ENCODE measurements at places on chromosomes 1 and 21.

GRCh38 chr1:181425566-181425965 lies 57.8 kb upstream of the CACNA1E start:
- no peak for DNase-seq

DNA sequence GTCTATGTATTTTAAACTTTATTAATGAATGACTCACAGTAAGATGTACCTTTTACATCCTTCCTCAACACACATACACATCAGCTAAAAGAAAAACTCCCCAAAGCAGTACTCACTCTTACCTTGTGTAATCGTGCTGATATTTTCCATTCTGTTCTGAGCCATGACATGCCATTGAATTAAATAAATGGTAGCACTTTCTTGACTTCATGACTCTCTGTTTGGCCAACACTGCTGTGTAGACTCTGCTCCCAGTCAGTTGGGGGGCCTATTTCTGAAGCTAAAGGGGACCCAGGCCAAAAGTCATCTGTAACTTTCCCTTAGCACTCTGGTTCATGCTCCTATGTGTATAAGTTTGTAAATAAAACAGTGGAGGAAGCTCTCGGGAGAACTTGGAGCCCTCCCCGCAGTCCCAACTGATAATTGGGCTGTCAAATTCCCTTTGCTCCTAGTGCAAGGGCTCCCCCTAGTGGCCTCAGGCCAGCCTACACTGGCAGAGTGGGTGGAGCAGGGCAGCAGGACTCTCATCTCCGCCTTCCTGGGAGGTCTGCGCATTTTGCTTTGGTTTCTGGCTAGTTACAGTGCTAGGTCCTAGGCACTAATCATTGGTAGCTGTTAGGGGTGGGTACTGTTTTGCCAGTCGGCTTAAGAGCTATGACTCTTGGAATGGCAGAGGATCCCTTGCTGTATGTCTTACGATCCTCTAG lies 1.7 kb upstream of the FYB2 start:
- peak; percentile 79 for DNase-seq

- DNase-seq = no peak
Observed at GRCh38 chr21:35057428-35057827, 8.3 kb upstream of the RUNX1 start.

DNA sequence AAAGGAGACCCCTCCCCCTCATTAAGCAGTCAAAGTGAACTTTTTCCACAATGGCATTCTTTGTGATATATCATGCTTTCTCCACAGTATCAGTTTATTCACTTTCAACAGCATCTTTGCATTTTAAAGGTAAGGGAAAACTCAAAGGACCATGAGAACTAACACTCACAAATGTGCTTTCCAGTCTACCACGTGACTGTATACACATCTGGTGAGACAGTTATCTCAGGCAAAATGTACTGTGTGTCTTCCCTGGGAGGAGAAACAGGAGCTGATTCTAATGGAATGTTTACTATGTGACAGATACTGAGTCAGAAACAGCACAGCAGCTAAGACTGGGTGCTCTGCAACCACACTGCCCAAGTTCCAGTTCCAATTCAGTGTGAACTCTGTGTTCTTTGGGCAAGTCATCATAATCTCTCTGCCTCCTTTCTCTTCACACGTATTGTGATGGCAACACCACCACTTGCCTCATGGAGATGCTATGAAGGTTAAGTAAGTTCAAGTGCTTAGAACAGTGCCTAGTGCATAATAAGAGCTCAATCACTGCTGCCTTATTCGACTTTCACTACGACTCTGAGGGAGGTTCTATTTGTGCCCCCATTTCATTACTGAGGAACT lies 79.0 kb downstream of the SLC45A1 start:
- peak; percentile 99 for DNase-seq

- no peak for DNase-seq
Observed at GRCh38 chr1:25698252-25698651, 81.7 kb downstream of the MAN1C1 start.

GRCh38 chr21:43204638-43205037 lies 35.8 kb downstream of the CRYAA start:
- no peak for DNase-seq

DNA sequence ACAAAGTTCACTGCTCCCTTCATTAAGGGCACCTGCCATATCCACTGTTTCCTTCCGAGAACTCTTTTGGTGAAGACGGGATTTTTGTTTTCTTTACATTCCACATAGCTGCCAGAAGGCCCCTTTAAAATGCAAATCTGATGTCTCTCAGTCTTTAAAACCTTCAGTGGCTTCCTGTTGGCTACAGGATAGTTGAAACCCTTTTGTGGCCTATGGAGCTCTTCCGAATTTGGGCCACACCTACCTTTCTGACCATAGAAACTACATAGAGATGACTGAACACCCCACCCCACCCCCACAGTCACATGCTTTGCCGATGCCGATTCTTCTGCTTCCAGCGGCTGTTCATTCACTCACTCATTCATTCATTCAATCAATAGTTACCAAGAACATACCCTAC lies 502.6 kb downstream of the KIF26B start:
- DNase-seq = no peak

DNA sequence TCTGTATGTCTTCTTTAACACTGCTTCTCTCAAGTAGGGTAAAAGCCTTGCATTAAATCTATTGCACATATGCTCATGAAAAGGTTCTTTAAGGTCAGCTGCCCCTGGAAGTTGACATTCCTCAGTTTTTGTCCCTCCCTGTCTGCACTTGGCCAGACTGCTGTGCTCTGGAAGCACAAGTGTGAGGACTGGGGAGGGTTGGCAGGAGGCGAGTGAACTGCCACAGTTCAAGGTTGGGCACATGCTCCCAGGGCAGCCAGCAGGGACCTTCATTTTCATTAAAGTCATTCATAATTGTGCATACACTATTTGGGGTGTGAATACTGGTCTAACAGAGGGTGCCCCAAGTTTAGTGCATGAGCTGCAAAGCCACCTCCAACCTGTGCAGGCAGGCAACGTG lies 10.9 kb upstream of the THEM5 start:
- DNase-seq = no peak

- DNase-seq = no peak
Observed at GRCh38 chr21:30306884-30307283, 13.2 kb downstream of the KRTAP26-1 start.

DNA sequence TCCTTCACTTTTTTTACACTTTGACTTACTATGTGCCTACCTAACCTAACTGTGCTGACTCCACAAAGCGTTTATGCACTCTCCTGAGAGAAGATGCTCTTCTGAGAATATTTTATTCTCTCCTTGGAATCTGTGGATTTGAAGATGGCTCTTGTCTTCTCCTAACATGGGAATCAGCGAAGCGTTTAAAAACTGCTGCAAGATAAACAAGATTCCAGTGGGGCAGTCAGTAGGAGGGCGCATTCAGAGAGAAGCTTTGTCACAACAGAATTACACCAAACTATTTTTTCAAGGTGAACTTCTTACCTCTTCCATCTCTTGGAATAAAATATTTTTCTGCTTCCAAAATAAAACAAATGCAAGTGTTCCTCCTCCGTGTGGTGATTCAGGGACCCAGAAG lies 113.1 kb downstream of the FOXD2 start:
- no peak for DNase-seq

DNA sequence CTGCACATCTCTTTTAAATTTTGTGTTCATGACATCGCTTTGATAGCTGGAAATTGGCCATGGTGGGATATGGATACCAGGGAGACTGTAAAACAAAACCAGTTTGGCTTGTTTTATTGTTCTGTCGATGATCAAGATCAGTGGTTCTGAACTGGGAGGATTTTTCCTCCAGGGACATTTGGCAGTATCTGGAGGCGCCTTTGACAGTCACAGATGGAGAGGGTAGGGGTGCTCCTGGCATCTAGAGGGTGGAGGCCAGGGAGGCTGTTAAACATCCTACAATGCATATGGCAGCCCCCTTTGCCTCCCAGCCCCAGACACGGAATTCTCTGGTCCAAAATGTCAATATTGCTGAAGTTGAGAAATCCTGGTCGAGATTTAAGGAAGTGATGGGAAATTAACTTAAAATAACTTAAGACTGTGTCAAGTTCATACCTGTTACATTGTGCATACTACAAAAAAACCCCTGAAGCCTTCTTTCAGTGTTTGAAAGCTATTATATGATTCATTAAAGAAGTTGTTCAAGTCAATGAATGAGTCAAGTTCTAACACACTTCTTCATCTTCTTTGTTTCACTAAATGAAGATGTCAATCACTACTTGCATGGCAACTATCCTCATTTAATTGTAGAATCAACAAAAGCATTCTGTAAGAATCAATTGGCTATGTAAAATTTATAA lies 150.9 kb downstream of the KCNJ6 start:
- no peak for DNase-seq

- DNase-seq = no peak
Observed at GRCh38 chr1:218495931-218496330, 150.8 kb downstream of the TGFB2 start.

DNA sequence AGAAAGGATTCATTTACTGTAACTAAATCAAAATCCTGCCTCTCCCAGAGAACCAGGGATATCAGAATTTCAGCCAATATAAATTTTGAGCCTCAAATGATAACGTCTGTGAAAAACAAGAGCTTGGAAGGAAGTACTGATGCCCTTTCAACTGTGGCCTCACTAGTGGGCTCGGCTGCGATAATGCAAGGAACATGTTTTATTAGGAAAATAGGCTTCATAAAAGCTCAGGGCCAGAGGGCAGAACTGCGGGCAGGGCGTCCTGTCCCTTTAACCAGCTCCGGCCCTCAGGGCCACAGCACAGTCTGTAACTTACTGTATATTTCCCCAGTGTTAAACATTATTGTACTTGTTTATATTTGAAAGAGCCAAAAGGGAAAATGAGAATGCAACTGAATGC lies 122.0 kb downstream of the PEX14 start:
- no peak for DNase-seq

GRCh38 chr1:15062479-15063099 lies 91.0 kb upstream of the TMEM51 start:
- no peak for DNase-seq

DNA sequence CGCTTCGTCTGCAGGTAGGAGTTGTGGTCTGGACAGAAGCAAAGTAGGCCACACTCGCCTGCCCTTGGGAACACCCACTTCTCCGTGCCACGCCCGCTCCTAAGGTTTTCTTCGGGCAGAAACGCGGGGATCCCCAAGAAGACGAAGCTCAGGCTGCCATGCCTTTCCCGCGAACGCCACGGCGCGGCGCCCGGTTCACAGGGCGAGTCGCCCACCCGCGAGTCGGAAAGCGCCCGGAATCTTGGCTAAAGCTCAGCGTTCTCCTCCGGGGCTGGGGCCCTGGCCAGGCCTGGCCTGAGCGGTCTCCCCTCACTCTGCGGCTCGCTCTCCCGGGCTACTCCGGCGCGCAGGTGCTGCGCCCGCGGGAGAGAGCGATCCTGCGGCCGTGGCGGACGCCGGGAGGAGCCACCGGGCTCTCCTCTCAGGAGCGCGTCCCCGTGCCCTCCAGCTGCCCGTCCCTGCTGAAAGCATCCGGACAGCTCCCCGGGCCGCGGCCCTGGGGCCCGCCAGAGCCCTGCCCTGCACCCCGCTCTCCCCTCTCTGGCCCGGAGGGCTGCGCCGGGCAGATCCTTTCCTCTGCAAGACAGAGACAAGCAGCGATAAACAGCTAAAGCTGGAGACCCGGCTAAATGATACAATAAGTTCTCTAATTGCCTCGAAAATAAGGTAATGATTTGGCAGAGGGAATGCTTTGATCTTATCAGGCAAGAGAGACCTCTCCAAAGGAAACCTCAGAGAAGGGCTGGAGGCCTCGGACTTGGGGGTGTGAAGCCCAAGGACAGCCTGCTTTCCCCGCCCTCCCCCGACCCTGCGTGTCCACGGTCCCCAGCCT lies 6.7 kb upstream of the WNT2B start:
- peak; percentile 54 for DNase-seq

GRCh38 chr1:153387785-153388184 lies 3.1 kb downstream of the S100A8 start:
- no peak for DNase-seq

GRCh38 chr1:109784551-109785252 lies 21.0 kb upstream of the EPS8L3 start:
- no peak for DNase-seq

DNA sequence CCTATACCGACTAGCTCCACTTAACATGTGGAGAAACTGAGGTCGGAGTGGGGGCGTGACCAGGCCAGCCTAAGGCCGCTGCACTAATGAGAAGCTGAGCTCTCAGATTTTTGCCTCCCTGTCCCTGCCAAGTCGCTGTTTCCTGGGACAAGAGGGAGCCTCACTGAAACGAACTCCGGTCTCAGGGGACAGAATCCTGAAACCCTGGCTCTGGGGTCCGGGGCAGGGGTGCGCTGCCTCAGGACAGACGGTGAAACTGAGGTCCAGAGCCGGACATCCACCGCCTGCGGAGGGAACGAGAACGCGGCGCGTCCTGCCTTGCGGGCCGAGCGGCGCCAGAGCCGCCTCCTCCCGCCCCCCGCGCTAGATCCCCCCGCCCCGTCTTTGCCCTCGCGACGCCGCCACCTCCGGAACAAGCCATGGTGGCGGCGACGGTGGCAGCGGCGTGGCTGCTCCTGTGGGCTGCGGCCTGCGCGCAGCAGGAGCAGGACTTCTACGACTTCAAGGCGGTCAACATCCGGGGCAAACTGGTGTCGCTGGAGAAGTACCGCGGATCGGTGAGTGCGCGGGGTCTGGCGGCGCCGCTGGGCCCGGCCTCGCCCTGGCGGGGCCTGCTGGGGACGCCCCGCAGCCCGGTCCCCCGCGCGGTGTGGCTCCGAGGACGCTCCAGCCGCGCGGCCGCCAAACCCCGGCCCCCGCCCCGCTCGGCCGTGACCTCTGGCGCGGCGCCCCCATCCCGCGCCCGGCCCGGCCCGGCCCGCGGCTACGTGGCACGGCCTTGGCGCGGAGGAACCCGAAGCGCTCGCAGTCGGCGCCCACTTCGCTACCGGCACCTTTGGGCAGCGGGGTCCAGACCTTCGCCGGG lies at the start of gene GPX7:
TSS of gene GPX7 (plus strand) at position 381 of the 865 bp plus-strand sequence. CDS start at position 420, 39 bp downstream.
- peak; percentile 39 for DNase-seq
